RCC 7860 (cell line): ENCODE measurements at places on chromosomes 4 and X.

GRCh38 chr4:6252051-6252450 is 17.6 kb upstream of the WFS1 start:
- no peak for DNase-seq

DNA sequence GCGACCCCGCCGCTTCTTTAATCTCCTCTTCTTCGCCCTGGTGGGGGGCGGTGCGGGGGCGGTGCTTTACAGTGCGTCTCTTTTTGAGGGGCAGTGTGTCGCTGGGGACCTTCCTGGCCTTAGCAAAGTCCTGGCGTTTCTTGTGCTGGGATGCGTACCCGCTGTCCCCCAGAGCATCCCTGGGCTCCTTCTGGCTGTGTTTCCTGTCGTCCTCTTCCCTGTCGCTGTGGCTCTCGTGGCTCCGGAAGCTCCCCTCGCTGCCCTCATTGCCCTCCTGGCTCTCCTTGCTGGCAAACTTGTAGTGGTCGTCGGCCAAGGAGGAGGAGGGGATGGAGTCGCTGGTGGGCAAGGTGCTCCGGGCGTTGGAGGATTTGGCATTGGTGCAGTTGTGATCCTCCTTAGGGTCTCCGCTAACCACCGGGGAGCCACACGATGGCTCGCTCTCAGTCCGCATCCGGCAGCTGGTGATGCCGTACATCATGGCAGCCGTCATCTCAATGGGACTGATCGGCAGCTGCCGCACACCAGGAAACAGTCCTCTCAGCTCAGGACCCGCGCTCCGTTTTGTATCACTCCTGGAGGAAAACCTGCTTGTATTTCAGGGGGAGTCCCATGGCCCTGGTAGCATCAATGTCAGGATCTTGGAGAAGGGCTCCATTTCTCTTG is 30.4 kb upstream of the TMSB15A start:
- no peak for DNase-seq

GRCh38 chr4:633406-633805 is 8.0 kb downstream of the PDE6B start:
- no peak for DNase-seq

- DNase-seq = no peak
These were observed 7.3 kb downstream of the REPS2 start for GRCh38 chrX:16953606-16954211.

DNA sequence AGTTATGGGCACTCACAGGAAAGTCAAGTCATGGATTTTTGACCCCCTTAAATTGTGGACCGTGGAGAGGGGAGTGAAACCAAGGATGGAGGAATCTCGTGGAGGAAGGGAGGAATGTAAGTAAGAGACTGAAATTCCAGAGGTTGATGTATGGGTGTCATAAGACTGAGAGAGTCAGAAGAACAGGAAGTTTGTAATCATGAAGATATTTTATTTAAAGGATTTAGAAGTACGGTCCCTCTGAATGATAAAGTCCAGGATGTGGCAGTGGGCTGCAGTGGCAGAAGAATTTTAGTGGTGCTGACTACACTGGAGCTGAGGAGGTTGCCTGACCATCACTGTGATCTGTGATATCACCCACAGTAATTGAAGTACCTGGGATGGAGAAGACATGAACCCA is 57.8 kb downstream of the DCLK2 start:
- DNase-seq = peak; percentile 64

GRCh38 chr4:125832161-125832560 is 517.4 kb downstream of the FAT4 start:
- no peak for DNase-seq

- no peak for DNase-seq
These were observed 40.5 kb downstream of the AGA start for GRCh38 chr4:177401658-177402273.

DNA sequence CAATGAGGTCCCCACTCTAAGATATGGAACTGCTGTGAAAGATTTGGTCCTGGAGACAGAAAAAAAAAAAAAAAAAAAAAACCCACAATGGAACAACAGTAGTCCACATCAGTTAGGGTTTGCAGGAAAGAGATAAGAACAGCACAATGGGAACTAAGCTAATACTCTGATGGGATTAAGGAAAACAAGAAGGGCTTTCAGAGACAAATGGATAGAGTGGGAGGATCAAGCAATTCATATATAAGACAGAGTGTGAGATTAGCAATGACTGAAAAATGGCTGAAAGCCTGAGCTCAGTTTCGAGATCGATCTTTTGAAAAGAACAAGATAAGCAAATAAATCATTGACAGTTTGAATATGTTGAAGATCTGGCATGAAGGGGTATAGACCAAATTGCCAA is 188.4 kb upstream of the TRPC5 start:
- no peak for DNase-seq

DNA sequence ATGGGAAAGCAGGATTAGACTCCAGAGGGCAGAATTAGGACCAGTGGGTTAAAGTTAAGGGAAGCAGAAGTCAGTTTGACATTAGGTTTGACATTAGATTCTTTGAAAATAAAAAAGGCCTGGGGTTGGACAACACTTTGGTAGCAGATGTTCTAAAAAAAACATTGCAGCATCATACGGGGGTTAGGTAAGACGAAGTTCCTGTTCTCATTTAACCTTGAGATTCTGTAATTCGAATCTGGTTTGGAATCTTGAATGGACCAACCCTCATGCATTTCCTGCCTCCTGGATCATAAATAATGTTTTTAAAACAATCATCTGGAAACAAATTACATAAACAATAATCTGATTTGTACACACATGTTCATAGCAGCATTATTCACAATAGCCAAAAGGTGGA is 181.0 kb downstream of the SHROOM3 start:
- no peak for DNase-seq

DNA sequence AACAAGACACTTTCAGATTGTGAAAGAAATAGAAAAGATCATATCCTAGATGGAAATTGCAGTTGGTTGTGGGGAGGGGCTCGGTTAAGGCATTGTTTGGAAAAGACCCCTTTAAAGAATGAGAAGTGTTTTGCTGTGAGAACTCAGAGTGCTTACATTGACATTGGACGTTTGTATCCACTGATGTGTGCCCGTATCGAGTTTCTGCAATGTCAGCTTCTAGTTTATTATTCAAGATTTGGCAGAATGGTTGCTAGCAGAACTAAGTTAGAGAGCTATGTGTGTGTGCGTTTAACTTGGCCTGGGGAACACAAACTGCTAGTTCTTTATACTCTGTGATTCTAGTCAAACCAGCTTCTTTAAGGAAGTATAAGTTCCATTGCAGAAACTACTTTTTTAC is 2702.5 kb downstream of the PCDH7 start:
- no peak for DNase-seq

DNA sequence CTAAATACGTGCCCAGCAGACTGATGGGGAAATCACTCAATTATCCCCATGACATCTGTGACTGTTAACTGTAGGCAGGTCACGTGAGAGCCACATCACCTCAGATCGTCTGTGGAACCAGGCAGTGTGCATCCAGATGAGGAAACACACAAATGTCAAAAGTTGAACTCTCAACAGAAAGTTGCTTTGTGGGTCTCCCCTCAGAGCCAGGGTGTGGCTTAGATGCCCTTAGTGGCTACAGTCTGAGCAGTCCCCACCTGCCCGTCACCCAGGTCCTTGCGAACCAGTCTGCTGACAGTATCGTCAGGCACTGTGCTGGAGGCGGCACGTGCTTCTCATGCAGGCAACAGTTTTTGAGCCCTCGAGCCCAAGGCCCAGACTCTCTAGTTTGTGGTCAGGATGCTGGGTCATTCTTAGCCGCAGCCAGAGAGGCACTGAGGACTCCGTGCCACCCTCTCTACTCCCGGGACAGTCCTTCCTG is 10.8 kb downstream of the TMEM187 start:
- DNase-seq = no peak

DNA sequence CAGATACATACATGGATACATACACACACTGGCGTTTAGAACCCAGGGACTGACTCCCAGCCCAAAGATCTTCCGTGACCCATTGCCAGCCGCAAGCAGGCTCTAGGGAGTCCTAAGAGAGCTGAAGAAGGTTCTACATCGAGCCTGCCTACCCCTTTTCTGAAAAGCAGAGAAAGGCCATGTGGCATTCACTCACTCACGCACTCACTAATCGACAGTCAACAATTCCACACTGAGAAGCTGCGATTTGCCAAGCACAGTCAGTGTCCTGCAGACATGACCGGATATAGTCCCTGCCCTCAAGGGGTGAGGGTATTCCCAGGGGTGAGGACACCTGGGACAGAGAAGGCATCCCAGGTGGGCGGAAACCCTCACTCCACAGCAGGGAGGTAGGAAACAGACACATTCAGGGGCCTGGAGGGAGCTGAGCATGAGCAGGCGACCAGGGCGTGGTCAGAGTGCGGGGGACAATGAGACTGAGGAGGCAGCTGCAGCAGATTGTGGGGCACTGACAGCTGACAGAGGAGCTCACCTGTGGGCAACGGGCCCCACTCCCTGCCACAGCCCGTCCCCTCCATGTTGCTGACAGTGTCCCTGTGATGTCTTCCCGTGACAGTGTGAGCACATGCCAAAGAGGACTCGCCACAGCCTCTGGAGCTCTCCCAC is 13.2 kb upstream of the MAN2B2 start:
- no peak for DNase-seq
